Activated CD8-positive, alpha-beta T cell treated with anti-CD3 and anti-CD28 coated beads, Interleukin-2, amount 10 ng/mL, durations not matched to agents 7 days and 5 days (primary cell): ENCODE measurements at places on chromosomes 11 and 22. TPM values are rescaled to one million over a fixed set of nuclear protein-coding genes. Genes with fewer than 3 reads are reported as not detected.

DNA sequence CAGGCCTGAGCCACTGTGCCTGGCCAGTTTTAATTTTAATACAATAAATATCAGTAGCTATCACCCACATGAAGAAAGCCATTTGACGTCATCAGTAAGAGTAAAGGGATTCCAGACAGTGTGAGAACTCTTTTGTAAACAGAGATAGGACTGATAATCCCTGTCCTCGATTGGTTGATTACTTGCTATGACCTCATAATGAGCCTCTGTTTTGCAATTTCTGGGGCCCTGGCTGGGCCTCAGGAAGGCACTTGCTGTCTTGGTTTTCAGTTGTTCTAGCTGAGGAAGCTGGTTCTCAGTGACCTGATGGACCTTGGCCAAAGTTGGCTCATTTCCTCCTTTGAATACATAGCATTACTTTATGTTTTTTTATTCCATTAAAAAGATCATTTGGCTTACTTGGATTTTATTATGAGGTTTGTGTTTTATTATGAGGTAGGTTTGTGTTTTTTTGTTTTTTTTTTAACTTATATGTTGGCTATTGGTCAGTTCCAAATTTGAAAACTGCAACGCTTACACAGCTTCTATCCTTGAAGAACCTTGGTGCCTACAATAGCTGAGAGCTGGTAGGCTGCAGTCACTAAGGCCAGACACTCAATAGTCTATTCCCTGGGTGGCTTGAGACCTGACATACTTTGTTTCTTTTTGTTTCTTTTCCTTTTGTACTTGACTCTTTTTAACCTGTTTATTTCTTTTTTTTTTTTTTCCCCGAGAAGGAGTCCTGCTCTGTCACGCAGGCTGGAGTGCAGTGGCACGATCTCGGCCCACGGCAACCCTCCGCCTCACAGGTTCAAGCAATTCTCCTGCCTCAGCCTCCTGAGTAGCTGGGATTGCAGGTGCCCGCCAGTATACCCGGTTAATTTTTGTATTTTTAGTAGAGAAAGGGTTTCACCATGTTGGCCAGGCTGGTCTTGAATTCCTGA lies 20.0 kb downstream of the MARK2 start:
- no peaks in the 10 kb centered on the region for H3K27me3 ChIP-seq
- no peak for DNase-seq
- peaks cover 35% of the 10 kb centered on the region for H3K36me3 ChIP-seq
- no peak overlapping the region for H3K4me3 ChIP-seq

OR10G4 gene
- total RNA-seq, result not detected

DNA sequence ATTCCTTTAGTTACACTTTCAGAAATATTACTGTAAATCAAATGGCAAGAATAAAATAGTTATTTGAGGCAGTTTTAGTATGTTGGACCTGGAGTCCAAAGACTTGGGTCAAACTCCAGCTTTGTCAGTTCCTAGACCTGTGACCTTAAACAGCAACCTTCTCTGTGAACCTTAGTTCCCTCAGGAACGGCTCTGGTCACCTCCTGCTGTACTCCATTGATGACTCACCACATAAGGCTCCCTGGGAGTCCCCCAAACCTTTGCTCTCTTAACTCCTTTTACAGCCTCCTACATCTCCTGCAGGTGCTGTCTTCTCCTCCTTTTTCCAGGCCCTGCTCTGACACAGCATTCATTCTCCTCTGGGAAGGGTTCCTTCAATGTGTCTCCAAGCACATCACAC lies 29.1 kb downstream of the LIMK2 start:
- DNase-seq, result no peak
- no peak overlapping the region for H3K27ac ChIP-seq
- H3K36me3 ChIP-seq, result peaks cover 2% of the 10 kb centered on the region
- H3K4me1 ChIP-seq, result peaks cover 27% of the 10 kb centered on the region
- no peak overlapping the region for H3K4me3 ChIP-seq

RAPSN gene
- total RNA-seq, result 0.45 TPM

OR5P2 gene
- not detected for total RNA-seq

DNA sequence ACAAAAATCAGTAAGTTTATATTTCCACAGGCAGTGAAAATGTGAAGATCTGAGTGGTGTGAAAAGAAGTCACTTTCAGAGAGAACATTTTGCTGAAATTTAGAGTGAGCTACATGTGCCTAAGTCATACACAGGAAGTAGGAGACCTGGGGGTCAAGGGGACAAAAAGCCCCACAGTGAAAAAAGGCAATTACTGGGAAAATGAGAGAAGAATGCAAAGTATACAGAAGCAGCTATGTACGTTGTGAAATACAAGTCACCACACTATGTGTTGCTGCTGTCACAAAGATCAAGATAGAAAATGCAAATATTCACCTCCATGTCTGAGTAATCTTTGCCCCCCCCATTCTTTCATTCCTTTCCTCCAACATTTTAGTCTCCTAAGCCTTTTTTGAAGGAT lies 21.6 kb upstream of the SESN3 start:
- H3K4me3 ChIP-seq, result no peak overlapping the region
- peaks cover 2% of the 10 kb centered on the region for H3K27me3 ChIP-seq
- peaks cover 43% of the 10 kb centered on the region for H3K4me1 ChIP-seq
- H3K36me3 ChIP-seq, result peaks cover 2% of the 10 kb centered on the region
- DNase-seq, result no peak

- no peak overlapping the region for H3K4me3 ChIP-seq
- no peak for DNase-seq
- H3K27me3 ChIP-seq, result no peaks in the 10 kb centered on the region
- H3K4me1 ChIP-seq, result peaks cover 3% of the 10 kb centered on the region
- peaks cover 39% of the 10 kb centered on the region for H3K36me3 ChIP-seq
These were observed 26.1 kb downstream of the SNX19 start for GRCh38 chr11:130890039-130890745.

ASRGL1 gene
- total RNA-seq, result 11.5 TPM

GRCh38 chr22:48579043-48579927 lies 1248.4 kb downstream of the BRD1 start:
- H3K27me3 ChIP-seq, result peaks cover 9% of the 10 kb centered on the region
- H3K36me3 ChIP-seq, result no peaks in the 10 kb centered on the region
- no peak for DNase-seq
- peaks cover 1% of the 10 kb centered on the region for H3K4me1 ChIP-seq
- no peak overlapping the region for H3K4me3 ChIP-seq

HPX gene
- total RNA-seq, result not detected

DNA sequence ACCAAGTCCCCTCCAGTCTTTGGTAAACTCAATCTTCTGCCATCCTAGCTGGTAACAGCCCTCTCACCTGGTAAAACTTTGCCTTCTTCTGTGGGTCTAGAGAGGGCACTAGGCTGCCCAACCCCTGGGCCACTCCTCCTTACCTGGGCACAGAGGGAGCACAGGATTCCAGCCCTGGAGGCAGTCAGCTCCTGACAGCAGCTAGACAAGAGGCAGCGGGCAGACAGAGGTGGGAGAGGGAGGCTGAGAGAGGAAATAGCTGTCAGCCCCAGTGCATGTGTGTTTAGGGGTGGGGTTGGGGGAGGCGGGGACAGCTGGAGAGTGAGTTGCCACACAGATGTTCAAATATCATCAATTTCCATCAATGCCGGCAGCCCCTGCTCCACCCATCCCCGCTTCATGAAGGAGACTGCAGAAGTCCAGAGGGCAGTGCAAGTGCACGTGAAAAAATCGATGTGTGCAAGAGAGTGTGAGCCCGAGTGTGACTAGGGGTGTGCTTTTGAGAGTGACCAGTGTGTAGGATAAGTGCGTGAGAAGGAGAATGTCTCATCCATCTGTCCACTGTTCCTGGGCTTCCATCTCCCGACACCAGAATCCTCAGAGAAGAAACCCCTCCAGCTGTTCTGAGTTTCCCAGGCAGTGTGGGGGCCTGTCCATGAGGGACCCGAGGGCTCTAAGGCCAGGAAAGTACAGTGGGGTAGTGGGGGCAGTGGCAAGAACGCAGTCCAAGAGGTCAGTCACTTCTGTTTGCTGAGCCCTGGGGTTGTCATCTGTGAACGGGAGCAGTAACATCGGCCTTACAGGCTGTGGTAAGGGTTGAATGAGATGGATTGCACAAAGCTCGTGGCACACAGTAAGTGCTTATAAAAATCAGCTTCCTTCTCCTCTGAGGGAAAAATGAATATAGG lies at the start of gene PTGDR2:
Gene PTGDR2 (minus strand): TSS at position 225 of the 908 bp plus-strand sequence. CDS start 2,228 bp downstream, outside the sequence.
- H3K27ac ChIP-seq, result peak within 1 kb of the TSS; percentile 83
- H3K36me3 ChIP-seq, result peaks cover 12% of the 10 kb centered on the region
- H3K4me1 ChIP-seq, result peaks cover 63% of the 10 kb centered on the region
- peak; percentile 51 for DNase-seq
- no peaks in the 10 kb centered on the region for H3K27me3 ChIP-seq

DNA sequence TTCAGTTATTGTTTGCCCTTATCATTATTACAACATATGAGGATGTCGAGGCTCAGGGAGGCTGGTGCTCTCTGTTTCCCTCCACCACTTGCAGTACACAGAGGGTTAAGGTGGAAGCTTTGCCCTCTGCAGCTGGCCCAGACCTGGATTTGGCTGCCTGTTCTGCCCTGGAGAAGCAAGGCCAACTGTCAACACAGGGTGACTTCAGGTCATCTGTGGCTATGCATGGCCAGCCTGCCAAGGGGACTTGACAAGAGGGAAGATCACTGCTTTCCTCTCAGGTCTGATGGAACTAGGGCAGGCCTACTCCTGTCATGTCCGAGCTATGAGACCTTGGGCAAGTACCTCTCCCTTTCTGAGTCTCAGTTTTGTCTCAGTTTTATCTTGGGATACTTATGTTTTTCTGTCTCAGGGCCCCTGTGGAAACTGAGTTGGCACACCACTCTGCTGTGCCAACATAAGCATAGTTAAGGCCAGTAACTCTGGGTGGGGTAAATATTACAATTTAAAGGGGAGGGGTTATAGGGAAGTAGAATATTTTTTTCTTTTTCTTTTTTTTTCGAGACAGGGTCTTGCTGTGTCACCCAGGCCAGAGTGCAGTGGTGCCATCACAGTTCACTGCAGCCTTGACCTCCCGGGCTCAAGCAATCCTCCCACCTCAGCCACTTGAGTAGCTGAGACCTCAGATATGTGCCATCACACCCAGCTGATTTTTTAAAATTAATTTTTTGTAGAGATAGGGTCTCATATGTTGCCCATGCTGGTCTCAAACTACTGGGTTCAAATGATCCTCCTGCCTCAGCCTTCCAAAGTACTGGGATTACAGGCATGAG lies 2.4 kb upstream of the THRSP start:
- no peak for DNase-seq
- H3K36me3 ChIP-seq, result peaks cover 3% of the 10 kb centered on the region
- H3K4me3 ChIP-seq, result no peak overlapping the region
- H3K4me1 ChIP-seq, result no peaks in the 10 kb centered on the region
- no peaks in the 10 kb centered on the region for H3K27me3 ChIP-seq
- H3K27ac ChIP-seq, result no peak overlapping the region

- H3K36me3 ChIP-seq, result no peaks in the 10 kb centered on the region
- H3K27me3 ChIP-seq, result peaks cover 36% of the 10 kb centered on the region
These were observed 38.4 kb upstream of the PHF21A start for GRCh38 chr11:46159680-46160079.

TESMIN gene
- 8.2 TPM for total RNA-seq

- peak overlapping the region; percentile 9 for H3K4me3 ChIP-seq
- DNase-seq, result peak; percentile 32
- H3K27ac ChIP-seq, result peak overlapping the region; percentile 70
- no peaks in the 10 kb centered on the region for H3K27me3 ChIP-seq
- peaks cover 7% of the 10 kb centered on the region for H3K4me1 ChIP-seq
These were observed 987.6 kb downstream of the NTM start for GRCh38 chr11:132357811-132358572.

GNB1L gene
- 10.3 TPM for total RNA-seq
